AG08396 (cell line): ENCODE measurements at places on chromosomes 7 and 10.

- no peak for DNase-seq
Observed at GRCh38 chr7:122438006-122438405, 133.5 kb upstream of the FEZF1 start.

DNA sequence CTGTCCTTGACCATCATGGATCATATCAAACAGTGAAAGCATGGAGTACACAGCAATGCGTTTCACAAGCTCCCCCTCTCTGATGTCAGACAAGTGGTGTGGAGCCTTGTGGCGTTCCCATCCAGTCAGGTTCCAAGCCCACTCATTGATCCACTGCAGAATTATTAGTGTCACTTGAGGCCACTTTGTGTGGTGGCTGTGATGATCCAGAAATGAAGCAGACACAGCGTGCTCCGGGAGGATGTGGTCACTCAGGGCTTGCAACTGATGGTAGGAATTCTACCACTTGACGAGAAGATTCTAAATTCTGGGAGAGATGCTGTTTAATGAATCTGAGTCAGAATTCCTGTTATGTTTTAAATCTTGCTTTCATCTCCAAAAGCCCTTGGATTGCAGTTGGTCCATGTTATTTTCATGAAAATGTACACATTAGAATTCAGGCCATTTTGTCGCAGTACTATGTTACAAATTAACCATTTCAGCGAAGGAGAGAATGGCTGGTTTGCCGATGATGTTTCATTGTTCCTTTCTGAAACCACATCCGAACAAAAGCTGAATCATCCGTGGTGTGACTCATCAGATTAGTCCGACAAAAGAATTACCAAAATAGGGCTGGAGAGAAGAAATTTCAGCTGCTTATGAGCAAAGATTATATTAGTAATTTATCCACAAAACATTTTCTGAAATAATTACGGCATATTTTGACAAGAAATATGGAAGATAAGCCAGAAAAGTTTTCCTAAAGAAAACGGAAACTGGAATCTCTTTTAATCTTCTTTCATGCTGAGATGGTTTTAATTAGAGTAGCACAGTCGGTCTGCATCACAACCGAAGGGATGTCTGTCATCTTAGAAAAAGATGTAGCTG lies 48.1 kb downstream of the INSYN2A start:
- DNase-seq, result peak; percentile 41

- no peak for DNase-seq
Observed at GRCh38 chr10:69863580-69863979, 61.9 kb downstream of the COL13A1 start.

- DNase-seq, result no peak
Observed at GRCh38 chr10:124357561-124357885, 61.2 kb downstream of the OAT start.

- peak; percentile 53 for DNase-seq
Observed at GRCh38 chr10:91887272-91888076, 21.8 kb downstream of the FGFBP3 start.

- no peak for DNase-seq
Observed at GRCh38 chr10:50271564-50272250, 20.4 kb upstream of the ASAH2 start.

DNA sequence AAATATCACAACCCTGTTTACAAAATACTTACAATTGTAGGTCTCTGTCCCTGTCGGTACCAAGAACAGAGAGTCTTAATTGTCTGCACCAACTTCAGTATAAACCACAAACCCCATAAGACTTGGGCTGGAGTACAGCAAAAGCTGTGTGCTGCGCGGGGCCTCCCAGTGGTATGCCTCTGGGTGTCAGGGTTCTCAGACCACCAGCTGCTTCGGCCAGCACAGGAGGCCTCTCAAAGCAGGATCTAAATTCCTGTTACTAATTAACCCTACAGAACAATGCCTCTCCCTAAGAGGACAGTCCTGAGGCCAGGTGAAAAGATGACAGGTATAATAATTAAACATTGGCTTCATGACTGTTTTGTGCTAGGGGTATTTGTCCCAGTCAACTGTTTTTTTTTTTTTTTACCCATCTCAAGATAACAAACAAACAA lies 957 bp upstream of the SVIL start:
- DNase-seq, result no peak

DNA sequence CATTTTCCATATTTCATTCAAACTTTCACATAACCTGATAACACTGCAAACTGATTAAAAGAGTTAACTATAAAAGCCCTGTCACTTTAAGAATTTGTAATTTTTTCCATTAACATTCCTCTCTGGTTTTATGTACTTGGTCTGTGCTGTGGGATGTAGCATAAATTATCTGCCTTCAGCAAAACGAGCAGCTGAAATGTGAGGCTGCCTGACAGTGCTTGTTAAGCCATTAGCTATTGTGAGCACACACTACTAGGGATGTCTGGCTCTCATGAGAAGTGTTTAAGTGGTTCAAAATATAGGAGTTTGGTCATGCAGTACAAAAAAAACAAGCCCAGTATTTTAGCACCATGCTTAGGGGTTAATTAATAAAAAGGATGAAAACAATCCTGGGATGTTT lies 63.0 kb downstream of the HOXA1 start:
- no peak for DNase-seq

DNA sequence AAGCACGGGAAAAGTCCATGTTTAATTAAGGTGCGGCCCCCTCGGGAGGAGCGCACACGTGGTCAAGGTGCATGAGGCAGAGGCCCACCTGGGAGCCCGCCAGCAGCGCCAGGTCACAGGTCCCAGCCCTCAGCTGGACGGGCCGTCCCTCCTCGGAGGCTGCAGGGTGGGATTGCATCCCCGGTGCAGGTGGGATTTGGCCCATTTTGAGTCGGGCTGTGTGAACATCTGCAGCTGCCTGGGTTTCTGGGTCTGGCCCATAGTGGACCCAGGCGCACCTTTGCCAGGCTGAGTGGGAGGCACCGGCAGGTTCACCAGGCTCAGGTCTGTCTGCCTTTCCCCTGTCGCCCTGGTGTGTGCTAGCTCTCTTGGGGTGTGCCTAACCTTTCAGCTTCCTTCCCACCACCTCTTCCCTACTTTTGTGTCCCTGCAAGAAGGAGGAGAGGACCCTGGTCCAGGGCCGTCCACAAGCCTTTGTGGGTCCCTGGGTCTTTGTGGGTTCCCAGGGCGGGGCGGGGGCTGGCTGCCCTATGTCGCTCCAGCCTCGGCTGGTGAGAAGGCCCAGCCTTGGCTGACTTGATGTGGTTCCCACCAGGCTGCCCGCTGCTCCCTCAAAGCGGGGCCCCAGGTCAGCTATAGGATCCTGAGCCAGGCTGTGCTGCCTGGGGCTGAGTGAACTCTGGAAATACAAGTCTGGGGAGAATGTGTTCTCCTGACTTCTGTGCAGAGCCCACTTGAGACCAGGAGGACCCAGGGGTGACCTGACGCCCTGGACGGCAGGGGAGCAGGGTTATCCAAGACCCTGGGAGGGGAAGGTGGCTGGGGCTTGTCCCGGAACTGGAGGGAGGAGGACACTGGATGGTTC lies 186.7 kb upstream of the SHH start:
- no peak for DNase-seq

DNA sequence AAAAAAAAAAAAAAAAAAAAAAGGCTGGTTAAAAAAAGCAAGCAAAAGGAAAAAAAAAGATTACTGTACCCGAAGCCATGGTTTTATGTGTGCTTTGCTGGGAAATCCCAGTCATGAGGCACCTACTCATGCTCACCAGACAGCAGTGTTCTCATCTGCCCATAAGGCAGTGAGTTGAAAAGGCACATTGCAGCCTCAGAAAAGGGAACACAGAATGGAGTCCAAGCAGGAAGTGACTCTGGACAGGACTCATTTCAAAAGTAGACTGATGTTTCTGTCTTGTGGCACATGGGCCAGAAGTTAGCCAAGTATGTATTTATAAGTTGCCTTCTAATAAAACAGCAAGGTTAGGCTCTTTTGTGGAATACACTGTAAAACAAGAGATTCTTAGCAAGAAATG lies 40.2 kb downstream of the PDSS1 start:
- DNase-seq, result no peak

- DNase-seq, result no peak
Observed at GRCh38 chr7:152551304-152552036, 115.7 kb upstream of the KMT2C start.

- no peak for DNase-seq
Observed at GRCh38 chr7:2986561-2986960, 57.1 kb downstream of the CARD11 start.

GRCh38 chr10:76553263-76554032 lies 1084.2 kb downstream of the KCNMA1 start:
- DNase-seq, result peak; percentile 20

DNA sequence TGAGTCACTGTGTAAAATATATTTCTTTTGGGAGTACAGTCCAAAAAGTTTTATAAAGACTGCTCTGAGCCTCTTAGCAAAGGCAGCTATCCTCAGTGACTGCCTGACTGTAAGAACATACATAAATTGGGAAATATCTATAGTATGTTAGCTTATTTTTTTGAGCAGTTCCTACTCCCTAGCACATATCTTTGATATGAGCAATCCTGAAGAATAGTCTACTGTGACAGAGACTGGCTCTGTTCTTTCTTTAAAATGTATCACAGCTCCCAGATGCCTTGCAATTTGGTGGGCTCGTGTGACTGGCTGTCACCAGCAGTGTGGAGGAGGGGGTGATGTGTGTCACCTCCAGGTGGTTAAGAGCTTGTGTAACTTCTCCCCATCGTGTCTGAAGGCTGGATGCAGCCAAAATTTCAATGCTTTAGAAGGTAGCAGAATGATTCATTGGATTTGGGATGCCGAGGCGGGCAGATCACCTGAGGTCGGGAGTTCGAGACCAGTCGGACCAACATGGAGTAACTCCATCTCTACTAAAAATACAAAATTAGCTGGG lies 47.9 kb downstream of the MTERF1 start:
- DNase-seq, result no peak

DNA sequence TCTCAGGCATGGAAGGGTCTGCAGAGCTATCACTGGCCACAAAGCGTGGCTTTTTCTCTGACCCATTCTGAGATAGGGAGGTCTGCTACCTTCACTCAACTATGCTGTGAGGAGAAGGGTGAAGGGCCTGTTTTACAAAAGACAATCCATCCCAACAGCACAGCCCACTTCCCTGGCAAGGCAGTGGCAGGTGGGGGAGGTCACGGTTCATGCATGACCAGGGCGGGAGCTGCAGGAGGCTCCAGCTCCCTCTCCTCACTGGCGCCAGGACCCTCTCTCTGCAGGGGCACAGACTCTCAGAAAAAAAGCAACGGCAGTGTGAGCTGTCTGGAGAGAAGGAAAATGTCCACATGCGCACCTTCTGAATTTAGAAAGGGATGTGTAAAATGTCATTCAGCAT lies 28.5 kb downstream of the GRB10 start:
- no peak for DNase-seq

DNA sequence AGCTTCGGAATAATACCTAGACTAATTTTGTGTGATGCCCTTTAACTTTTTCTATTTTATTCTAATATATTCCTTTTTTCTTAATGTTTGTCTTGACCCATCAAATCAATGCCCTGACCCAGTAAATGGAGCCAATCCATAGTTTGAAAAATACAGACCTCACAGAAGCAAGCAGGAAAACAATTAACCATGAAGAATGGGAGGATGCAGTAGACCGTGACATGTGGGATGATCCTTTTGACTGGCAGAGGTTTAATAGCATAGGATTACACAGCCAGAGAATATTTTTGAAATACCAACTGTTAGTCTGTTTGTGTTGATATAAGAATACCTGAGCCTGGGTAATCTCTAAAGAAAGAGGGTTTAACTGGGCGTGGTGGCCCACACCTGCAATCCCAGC lies 142.6 kb upstream of the NEBL start:
- DNase-seq, result no peak

- DNase-seq, result no peak
Observed at GRCh38 chr7:89549768-89550167, 604.5 kb upstream of the STEAP1 start.

DNA sequence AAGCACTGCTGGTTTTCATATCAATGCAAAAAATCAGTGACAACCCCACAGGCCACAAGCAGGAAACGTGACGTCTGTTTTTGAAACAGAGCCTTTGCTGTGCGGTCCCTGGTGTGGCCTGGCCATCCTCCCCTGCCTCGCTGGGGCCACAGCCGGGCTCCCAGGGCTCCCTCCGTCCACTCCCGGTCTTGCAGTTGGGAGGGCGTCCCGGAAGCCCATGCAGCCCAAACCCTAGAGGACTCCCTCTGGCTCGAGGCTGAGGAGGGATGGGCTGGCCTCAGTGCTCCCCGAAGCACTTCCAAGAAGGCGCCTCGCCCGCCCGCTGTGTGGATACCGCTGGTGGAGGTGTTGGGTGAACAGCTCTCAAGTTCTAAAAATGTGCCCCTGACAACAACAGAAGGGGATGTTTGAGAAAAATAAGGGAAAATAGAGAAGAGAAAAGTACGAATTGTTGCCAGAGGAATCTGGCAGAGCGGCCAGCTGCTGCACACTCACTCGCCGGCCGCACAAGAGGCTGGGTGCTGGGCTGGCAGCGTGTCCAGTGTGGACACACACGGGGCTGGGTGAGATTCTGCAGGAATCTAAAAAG lies 73.5 kb downstream of the ZRANB1 start:
- DNase-seq, result peak; percentile 49

DNA sequence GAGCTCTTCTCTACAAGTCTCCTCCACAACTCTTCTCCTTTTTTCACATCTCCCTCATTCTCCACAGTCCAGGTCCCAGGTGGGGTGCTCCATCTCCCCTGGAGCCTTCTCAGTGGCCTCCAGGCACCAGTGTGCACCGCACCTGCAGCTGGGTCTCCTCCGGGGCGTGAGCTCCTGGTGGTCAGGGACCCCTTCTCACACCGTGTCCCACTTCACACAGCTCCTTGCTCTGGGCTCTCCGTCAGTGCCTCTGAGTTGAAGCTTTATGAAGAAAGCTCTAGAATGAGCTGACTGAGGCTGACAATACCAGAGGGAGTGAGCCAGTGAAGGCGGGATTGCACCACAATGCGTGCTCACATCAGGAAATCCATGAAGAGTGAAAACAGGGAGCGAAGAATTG lies 290.2 kb downstream of the DNAJB6 start:
- DNase-seq, result no peak

DNA sequence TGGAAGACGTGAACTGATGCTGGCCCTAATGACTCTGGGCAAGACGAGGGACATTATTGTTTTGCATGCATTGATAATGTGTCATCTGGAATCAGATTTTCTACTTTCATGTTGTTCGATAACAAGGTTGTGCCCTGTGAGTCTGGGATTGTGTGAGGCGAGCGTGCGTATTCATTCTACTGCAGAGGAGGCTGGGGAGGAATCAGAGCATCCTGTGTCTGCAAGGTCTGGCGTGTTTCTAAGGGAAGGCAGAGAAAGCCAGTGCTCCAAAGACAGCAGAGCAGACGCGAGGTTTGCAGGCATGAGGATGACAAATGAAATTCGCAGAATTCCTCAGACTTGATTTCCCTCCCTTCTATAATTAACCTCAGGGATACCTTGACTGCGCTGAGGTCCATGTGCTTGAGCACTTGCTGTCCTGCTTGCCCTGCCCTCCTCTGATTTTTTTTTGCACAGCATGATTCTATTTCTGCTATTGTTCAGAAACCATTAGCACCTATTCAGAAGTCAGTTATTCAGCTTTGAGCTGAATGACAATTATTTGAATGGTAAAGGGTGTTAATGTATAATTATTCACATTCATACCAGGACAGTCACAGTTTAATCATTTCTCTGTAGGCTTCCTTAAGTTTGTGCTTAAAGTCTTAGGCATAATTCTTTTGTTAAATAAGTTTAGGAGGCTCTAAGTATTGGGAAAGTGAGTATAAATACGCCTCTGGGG lies 233.6 kb downstream of the EBF3 start:
- no peak for DNase-seq

GRCh38 chr10:124693801-124694416 lies 50.3 kb downstream of the FAM53B start:
- DNase-seq, result no peak
